ENCODE measurements at places on chromosomes 4 and X. TPM values are rescaled to one million over a fixed set of nuclear protein-coding genes. Genes with fewer than 3 reads are reported as not detected.

SH2D1A gene
- 2.1 TPM for total RNA-seq

SSR4 gene
- total RNA-seq = 150 TPM

LETM1 gene
- total RNA-seq = 31.0 TPM

MAGEA1 gene
- not detected for total RNA-seq

LONRF3 gene
- 6.7 TPM for total RNA-seq

GYPB gene
- total RNA-seq = not detected

RNF175 gene
- total RNA-seq = 0.08 TPM

IL1RAPL2 gene
- 1.3 TPM for total RNA-seq

WNK3 gene
- 11.9 TPM for total RNA-seq

VCX3A gene
- total RNA-seq = not detected

PABPC1L2A gene
- total RNA-seq = not detected

ALAS2 gene
- total RNA-seq = not detected

RTL5 gene
- total RNA-seq = 1.1 TPM

TMEM271 gene
- total RNA-seq = not detected

NAT8L gene
- total RNA-seq = 0.08 TPM

- DNase-seq = no peak
These were observed at the start of gene IL3RA for GRCh38 chrX:1336331-1336943. Gene IL3RA (plus strand): TSS chrX:1336785. CDS start chrX:1341766, 4,981 bp downstream.

GRCh38 chr4:2487632-2488031, 18.7 kb downstream of the RNF4 start:
- no peak for DNase-seq

GRCh38 chr4:113820108-113820507, 58.6 kb upstream of the CAMK2D start:
- DNase-seq = no peak

DNA sequence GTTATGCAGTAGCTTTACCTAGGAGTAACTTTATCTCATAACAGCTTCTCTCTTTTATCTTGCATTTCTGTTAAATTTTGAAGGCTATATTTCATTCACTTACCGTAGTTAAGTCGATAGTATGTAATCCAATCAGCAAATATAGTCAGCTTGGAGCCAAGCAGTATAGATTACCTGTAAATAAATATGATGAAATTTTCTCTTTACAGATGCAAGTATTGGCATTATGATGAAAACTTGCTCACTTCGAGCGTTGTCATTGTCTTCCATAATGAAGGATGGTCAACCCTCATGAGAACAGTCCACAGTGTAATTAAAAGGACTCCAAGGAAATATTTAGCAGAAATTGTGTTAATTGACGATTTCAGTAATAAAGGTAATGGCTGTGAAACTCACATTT, 42.3 kb downstream of the HMGB2 start:
- no peak for DNase-seq

DNA sequence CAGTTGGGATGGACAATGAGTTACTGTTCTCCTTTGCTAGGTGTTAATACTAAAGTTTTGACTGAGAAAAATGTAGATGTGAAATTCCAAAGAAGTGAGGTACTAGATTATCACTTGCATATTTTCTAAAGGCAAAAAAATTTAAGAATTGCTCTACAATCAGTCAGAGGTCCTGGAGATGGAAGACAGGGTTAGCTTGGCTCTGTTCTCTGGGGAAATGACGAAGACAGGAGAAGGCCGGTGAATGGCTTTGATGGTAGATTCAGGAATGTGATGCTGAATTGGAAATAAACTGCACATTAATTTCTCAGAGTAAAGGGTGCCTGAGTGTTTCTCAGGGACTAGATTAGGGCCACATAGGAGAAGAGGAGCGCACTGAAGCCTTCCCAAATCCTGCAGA, 214.0 kb upstream of the LEF1 start:
- DNase-seq = no peak

DNA sequence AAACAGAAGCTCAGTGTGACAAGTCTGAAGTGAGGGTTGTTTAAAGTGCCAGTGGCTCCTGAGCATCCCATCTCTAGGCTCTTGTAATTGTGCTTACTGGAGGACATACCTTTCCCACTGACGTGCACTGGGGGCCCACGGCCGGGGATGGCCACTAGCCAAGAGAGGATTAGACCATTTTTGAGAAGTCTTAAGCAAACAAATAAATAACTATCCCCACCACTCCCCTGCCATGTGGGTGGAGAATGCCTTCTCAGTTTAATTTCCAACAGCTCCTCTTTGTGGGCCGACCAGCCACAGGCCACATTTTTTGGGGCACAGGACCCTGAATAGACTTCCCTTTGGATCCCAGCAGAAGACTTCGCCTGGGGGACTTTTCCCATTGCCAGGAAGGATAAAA, 125.0 kb upstream of the MSX1 start:
- DNase-seq = no peak

DNA sequence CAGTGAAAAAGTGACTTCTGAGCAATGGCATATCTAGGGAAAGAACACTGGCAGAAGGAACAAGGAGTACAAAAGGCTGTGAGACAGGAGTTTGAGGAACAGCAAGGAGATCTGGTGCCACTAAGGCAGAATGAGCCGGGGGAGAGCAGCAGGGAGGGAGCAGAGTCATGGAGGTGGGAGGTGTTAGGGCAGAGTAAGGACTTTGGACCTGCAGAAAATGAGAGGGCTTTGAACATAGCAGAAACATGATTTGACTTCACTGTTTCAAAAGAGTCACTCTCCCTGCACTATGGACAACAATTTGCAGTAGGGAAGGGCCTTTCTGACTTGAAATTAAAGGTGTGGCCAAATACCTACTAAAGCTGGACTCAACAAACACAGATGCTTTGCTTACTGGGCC, 356.2 kb downstream of the ADGRL3 start:
- DNase-seq = no peak

GRCh38 chr4:870951-871350, 45.0 kb upstream of the CPLX1 start:
- DNase-seq = no peak

DNA sequence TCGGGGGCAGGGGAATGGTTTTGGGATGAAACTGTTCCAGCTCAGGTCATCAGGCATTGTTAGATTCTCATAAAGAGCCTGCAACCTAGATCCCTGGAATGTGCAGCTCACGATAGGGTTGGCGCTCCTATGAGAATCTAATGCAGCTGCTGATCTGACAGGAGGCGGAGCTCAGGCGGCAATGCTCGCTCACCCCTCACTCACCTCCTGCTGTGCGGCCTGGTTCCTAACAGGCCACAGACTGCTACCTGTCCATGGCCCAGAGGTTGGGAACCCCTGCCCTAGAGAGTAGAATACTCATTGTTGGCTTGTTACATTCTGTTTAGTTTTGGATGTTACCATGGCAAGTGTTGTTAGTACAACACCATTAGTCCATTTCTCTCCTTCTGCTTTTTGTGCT, 40.8 kb upstream of the STX18 start:
- DNase-seq = no peak

- no peak for DNase-seq
These were observed 24.8 kb upstream of the MAP3K15 start for GRCh38 chrX:19540076-19540475.

- DNase-seq = no peak
These were observed 37.9 kb upstream of the FSTL5 start for GRCh38 chr4:162201673-162202072.

- no peak for DNase-seq
These were observed 44.1 kb upstream of the MBNL3 start for GRCh38 chrX:132532913-132533312.

GRCh38 chr4:699816-700580, 5.6 kb upstream of the PCGF3 start:
- DNase-seq = no peak

DNA sequence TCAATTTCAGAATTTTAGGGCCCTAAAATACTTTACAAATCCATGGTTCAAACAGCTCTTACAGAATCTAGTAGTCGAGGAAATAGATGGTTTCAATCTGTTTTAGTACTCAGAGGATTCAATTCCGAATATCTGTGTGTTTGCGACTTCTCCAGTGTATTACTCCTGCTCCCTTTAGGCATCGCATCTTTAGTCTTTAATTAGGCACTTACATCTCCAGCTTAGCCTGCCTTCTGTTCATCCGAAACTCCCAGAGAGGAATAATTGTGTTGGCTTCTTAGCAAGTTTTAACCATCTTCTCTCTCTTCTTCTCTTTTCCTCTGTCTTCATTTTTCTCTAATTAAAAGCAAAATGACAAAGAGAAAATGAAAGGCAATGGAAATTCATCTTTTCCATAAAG, 1901.3 kb upstream of the TENM3 start:
- no peak for DNase-seq

DNA sequence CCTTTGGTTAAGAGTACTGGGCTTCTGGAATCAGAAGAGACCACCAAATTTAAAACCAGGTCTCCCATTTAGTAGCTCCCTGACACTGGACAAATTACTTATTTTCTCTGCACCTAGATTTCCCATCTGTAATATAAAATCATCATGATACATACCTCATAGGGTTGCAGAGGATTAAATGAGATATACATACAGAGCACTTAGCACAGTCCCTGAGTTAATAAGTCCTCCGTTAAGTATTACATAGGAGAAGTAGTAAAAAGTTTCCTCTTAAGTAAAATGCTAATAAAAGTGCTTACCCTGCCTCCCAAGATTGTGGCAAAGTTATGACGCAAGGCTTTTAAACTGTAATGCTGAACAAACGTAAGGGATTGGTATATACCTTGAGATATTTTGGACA, 539 bp upstream of the CHIC1 start:
- no peak for DNase-seq

DNA sequence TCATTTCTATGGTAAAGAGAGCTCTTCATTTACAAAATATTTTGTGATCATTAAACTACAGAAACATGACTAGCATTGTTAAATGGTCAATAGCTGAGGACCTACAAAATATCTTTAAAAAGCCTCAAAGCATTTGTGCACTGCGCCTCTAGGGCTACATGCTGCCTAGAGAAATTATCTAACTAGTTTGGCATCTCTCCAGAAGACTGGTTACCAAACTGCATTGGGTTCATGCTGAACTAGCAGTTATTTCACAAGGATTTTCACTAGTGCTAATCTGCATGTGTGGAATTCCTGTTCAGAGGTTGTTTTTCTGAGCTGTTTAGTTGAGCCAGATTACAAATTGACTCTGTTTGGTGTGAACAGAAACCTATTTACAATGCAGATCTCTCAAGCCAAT, 58.5 kb upstream of the PITX2 start:
- no peak for DNase-seq

DNA sequence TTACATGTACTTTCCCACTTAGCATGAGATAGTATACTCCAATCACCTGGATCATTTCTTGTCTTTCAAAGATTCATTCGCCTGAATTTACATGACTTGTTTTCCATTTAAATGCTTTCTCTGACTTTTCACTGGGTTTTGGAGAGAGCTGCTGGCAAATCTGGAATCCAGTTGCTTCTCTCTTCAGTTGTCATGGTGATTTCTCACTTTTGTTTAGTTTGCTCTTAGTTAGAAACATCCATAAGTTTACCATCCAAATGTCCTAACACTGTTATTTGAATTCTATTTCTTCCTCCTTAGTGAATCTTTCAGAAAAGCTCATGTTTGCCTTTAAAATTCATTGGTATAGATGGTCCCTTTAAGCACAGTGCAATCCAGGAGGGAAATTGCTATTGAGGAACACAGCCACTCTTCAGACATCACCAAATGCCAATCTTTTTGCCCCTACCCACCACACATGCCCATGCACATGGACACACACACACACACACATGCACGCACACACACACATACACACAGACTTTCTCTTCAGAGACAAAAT, 51.7 kb downstream of the REELD1 start:
- no peak for DNase-seq

GRCh38 chrX:142977128-142977914, 48.4 kb upstream of the SPANXN4 start:
- DNase-seq = no peak

DNA sequence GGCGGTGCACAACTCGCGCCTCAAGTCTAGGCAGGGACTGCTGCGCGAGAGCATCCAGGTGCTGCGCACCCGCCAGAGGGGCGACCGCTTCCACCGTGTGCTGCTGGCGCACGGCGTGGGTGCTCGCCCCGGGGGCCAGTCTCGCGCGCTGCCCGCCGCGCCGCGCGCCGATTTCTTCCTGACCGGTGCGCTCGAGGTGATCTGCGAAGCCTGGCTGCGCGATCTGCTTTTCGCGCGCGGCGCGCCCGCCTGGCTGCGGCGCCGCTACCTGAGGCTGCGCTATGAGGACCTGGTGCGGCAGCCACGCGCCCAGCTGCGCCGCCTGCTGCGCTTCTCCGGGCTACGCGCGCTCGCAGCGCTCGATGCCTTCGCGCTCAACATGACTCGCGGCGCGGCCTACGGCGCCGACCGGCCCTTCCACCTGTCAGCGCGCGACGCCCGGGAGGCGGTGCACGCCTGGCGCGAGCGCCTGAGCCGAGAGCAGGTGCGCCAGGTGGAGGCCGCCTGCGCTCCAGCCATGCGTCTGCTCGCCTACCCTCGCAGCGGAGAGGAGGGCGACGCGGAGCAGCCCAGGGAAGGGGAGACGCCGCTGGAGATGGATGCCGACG, 1.3 kb downstream of the CHST7 start:
- no peak for DNase-seq

GRCh38 chrX:130884627-130885026, 18.4 kb downstream of the ENOX2 start:
- no peak for DNase-seq

DNA sequence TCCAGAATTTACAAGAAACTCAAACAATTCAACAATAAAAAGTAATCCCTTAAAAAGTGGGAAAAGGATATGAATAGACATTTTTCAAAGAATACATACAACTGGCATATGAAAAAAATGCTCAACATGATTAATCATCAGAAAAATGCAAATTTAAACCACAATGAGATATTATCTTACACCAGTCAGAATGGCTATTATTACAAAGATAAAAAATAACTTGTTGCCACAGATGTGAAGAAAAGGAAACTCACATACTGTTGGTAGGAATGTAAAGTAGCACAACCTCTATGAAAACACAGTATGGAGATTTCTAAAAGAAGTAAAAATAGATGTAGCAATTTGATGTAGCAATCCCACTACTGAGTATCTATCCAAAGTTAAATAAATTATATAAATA, 65.1 kb upstream of the DIAPH2 start:
- DNase-seq = no peak

GRCh38 chr4:107220976-107221375, 184.9 kb upstream of the DKK2 start:
- no peak for DNase-seq

- no peak for DNase-seq
These were observed 1048.0 kb downstream of the PDHA2 start for GRCh38 chr4:96887857-96888256.

GRCh38 chr4:101064541-101065180, 282.7 kb downstream of the PPP3CA start:
- DNase-seq = no peak

DNA sequence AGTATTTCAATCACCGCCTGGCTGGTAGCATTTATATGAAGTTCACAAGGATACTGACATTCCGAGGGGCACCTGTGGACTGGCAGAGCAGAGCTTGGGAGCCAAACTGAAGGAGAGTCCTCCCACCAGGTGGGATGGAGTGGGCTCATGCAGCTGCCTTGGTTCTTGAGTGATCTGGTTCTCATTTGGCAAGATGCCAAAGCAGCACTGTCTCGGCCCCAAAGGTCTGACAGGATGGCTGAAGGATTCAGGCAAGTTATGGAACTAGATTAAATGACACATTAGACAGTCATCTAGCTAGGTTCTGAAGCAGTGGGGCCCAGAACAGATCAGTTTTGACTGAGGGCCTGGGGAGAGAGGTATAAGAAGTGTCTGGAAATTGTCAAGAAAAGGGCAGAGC, 3.2 kb downstream of the FGF16 start:
- no peak for DNase-seq

GRCh38 chrX:19772096-19772821, 115.1 kb downstream of the SH3KBP1 start:
- no peak for DNase-seq

All from liver (tissue), 10 donors.